ENCODE measurements at places on chromosomes 2 and 18.

DNA sequence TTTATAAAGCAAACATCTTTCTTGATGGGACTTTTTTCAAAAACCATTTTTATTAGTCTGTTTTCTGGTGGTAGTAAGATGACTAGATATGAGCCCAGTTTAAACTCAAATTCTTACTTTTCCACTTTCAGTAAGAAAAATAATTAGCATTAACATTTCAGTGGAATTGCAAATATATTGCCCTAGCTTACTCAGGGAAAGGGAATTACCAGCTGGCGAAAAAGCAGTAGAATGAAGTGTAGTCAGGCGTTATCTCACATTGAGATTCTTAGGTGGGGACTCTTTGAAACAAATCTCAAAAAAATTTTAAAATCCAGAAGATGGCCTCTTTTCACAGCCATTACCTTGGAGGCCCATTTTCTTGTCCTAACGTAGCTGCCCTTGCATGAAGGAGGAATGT is 65.8 kb downstream of the CRIM1 start:
- no peak for DNase-seq

- no peak for DNase-seq
Measured at GRCh38 chr2:67218056-67218455, 179.1 kb upstream of the ETAA1 start.

GRCh38 chr2:237132799-237133198 is 47.1 kb downstream of the COPS8 start:
- DNase-seq = peak; percentile 24

- DNase-seq = peak; percentile 52
Measured at GRCh38 chr2:38528008-38528442, 74.7 kb downstream of the HNRNPLL start.

DNA sequence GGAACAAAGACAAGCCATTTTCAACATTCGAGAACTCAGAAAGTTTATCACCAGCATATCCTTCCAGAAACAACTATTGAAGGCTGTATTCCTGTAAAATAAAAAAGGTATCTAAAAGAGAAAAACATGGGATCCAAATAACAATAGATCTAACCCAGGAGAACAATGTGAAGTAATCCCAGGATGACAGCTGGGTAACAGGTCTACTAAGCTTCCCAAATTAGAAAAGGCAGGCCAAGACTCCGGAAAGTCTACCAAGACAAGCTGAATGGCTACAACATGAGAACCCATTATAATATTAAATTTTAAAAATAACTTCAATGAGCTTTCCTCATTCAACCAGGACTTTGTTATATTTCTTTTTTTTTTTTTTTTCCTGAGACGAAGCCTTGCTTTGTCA is 6.5 kb downstream of the PIAS2 start:
- DNase-seq = no peak

DNA sequence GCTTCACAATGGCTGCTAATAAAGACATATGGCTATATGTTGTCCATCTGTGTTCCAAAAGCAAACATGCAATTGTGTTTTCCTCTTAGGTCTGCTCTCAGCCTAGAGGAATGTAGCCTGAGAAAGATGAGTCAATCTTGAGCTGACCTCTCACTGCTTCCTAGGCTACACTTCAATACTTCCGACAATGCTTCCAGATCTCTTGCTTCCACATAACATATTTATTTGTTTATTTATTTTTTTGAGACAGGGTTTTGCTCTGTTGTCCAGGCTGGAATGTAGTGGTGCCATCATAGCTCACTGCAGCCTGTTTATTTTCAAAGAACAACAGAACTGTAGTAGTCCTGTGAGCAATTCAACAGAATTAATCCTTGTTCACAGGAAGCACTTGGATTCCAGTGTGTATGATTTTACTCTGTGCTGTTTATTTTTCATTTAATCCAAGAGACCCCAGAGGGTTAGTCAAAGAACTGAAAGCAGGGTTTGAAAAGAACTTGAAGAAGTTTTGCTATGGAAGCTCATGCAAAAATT is 437.9 kb downstream of the TXNL1 start:
- DNase-seq = peak; percentile 64

- DNase-seq = no peak
Measured at GRCh38 chr2:192437653-192438052, 242.9 kb upstream of the TMEFF2 start.

GRCh38 chr2:60555066-60555782 is 1.8 kb upstream of the BCL11A start:
- DNase-seq = peak; percentile 46

DNA sequence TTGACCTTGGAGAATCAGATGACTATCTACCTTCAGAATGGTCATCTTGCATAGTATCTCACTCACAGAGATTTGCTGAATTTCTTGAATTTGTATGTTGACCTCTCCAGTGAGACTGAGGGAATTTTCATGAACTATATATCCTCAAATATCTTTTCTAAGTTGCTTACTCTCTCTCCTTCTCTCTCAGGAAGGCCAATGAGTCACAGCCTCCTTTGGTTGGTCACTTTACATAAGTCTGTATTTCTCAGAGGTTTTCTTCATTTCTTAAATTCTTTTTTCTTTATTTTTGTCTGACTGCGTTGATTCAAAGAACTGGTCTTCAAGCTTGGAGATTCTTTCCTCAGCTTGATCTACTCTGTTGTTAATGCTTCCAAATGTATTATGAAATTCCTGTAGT is 51.7 kb downstream of the VIT start:
- DNase-seq = peak; percentile 4

DNA sequence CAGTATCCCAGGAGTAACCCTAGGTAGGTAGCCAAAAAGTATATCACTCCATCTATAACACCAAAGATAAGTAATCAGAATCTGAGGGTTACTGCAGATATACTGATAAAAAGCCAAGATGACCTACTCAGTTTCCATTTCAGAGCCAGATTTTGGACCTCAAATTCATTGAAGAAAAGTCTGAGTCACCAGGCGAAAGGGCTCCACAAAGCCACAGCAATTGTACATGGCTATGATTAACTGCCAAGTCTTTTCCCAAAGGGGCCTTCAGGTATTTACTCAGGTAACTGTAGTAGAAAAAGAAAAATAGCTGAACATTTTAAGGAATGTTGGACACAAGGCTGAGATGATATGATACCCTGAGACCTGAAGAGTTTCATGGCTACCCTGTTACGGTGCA is 75.6 kb upstream of the KCNH7 start:
- DNase-seq = no peak

DNA sequence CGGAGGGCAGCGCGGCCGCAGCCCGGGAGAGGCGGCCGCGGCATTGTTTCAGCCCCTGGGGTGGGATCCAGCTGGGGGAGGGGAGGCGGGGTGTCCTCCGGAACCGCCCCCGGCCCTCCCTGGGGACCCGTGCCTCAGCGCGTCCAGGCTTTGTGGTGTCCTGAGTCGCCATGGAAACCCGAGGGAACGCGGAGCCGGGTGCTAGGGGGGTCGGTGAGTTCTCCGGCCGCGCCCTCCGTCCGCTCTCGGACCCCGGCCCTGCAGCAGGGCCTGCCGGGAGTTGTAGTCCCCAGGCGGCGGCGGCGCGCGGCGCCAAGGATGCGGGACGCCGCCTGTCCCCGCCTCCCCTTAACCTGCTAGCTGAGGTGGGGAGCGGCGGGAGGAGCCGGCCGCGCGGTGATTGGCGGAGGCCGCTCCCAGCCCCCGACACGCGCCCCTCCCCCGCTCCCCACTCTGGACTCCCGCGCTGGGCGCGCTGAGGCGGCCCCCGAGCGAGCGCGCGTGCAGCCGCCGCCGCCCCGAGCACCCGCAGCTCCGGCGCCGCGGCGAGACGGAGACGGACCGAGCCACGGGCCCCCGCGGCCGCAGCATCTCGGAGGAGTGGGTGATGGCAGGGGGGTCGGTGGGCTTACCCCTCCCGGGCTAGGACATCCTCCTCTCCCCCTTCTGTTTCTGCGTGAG is at the start of gene DPYSL5:
DPYSL5 (plus strand) TSS at position 478 of the 681 bp plus-strand sequence. CDS start 50,368 bp downstream, outside the sequence.
- no peak for DNase-seq

- DNase-seq = peak; percentile 65
Measured at GRCh38 chr18:75253784-75254183, 43.2 kb downstream of the TSHZ1 start.

DNA sequence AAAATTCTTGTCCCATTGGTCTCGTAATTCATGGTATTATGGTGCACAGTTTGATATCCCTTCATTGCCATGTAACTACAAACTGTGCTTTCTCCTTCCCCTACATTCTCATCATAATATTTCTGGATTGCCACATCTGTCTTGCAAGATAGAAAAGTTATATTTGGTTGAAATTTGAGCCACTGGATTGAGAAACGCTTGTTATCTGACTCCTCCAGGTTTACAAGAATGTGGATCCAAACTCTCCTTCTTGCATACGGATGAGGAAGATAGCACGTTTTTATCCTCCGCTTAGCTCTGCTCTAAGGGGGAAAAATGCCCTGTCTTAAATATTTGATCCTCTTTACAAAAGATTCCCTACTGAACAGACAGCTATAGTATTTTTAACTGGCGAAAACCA is 438.2 kb downstream of the TSN start:
- peak; percentile 18 for DNase-seq

GRCh38 chr2:34660741-34661140 is 1061.6 kb upstream of the FAM98A start:
- no peak for DNase-seq

- no peak for DNase-seq
Measured at GRCh38 chr2:169324581-169325260, 37.6 kb downstream of the LRP2 start.

DNA sequence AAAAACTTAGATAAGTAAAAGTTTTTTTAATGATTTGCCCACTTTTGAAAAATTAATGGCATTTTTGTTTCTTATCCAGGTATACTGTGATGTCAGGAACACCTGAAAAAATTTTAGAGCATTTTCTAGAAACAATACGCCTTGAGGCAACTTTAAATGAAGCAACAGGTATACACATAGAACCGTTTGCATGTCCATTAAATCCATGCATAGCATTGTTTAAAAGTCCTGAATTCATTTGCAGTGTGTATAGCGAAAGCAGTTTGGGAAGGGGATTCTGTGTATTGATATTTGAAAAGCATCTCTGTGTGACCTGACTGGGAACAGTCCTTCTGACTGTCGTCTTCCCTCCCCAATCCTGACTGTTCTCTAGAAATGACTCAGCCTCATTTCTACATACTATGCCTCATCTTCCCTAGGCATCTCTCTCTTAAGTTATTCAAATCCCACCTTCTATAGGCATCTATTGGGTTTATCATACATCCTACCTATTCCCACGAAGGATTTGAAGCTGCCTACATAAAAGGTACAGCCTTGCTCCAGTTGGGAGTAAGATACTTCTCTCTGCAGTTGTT is 79.2 kb upstream of the MAP3K20 start:
- peak; percentile 55 for DNase-seq

- no peak for DNase-seq
Measured at GRCh38 chr2:56753182-56753581, 569.4 kb downstream of the CCDC85A start.

DNA sequence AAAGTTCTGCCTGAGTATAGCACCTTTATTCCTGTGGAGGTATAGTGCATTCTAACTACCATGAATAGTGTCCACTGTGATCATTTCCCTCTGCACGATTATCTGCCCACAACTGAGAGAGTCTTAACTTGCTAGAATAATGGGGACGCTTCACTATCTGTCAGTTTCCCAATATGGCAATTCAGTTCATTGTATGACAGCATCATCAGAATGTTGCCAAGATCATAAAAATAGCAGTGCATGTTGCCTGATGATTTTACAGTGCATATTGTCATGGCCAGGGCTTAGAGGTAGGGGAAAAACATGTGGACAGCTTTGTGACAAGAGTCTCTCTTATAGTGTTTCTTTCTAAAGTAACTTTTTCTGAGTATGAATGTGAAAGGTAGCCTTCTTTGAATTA is 6.1 kb downstream of the RASGRP3 start:
- no peak for DNase-seq

GRCh38 chr2:169815849-169816248 is 8.9 kb downstream of the METTL5 start:
- peak; percentile 85 for DNase-seq

- DNase-seq = no peak
Measured at GRCh38 chr2:147904051-147904450, 59.2 kb downstream of the ACVR2A start.

DNA sequence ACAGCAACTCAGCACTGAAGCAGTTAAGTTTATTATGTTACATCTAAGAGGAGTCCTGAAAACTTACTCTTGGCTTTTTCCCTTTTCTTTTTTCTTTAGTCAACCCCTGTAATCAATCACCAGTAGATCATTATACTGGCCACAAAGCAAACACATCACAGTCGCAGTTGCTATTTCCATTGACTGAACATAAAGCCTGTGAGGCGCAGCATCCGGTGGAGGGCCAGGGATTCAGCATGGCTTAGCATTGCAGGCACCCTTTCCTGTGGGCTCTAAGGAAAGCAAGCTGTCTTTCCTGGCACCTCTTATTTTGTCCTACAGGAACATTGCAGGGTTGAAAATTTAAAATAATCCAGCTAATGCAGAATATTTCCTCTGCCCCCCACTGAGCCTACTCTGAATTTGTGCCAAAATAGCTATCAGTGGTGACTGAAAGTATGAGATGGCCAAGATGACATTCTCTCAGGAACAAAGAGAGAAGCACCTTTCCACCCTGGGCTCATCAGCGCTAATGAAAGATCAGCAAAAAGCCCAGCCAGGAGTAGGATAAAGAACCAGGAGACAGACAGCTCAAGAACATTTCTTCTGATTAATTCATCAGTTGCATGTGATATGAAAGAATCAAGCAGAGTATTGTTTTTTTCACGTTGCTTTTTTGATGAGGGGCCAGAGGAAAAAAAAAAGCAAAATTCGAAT is 85.3 kb upstream of the SULT1C3 start:
- DNase-seq = no peak

Measured in amniotic epithelial cell (primary cell).